ENCODE measurements at places on chromosomes 7 and 10.

- DNase-seq, result no peak
Measured at GRCh38 chr10:72173262-72173618, 42.6 kb upstream of the ANAPC16 start.

DNA sequence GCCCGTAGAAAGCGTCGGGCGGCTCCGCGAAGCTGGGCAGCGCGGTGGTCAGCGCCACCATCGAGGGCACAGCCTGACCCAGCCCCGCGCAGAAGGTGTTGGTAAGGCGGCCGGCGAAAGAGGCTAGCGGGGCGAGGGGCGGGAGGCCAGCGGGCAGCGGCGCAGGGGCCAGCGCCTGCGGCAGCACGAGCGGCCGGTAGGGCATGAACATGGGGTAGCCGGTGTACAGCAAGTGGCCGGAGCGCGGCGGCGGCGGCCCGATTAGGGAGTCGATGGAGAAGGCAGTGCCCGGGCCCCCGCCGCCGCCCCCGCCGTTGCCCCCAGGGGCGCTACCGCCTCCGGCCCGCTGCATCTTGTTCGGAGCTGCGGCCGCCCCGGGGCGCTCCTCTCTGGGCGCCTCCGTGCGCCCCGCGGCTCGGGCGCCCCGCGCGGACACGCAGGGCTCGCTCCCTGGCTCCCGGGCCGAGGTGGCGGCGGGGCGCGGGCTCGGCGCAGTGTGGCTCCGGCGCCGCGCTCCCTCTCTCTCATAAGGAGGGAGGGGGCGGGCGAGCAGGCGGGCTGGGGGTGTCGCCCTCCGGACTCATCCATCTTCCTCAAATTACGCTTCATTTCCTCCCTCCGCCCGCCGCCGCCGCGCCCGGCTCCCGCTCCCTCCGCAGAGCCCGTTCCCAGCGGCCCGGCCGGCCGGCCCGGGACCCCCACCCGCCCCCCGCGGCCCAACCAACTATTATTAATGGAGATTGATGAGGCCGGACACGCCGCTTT lies at the start of gene GBX1:
TSS of gene GBX1 (minus strand) at position 498 of the 765 bp plus-strand sequence. CDS start at position 352, 146 bp downstream.
- DNase-seq, result no peak

DNA sequence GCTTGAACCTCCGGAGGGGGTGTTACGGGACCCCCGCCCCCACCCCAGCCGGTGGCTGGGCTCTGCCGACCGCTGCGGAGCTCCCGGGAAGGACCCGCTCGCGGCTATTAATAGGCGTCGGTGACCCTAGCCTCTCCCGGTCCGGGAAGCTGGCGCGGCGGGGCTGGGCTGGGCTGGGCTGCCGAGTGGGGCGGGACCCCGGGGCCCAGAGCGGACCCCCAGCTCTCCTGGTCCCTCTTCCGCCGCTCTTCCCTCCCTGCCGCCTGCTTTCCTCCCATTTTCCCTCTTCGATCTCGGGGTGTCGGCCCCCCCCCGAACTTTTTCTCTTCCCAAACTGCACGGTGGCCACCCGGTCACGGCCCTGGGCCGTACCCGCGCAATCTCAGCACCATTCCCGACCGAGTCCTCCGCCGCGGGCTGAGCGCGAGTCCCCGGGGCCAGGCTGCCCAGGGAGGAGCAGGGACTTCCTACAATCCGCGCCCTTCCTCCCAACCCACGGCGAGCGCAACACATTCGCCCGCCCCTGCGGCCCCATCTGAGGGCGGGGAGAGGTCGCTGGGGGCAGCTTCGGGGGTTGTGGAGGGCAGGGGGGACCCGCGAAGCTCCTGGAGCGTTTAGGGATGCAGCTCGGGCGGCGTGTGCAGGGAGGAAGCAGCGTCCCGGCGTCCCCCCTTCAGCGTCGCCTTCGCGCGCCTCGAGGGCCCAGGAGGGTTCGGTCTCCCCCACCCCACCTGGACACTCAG lies 3.1 kb upstream of the ELFN1 start:
- peak; percentile 82 for DNase-seq

GRCh38 chr7:140061607-140061930 lies 1.2 kb downstream of the PARP12 start:
- no peak for DNase-seq

DNA sequence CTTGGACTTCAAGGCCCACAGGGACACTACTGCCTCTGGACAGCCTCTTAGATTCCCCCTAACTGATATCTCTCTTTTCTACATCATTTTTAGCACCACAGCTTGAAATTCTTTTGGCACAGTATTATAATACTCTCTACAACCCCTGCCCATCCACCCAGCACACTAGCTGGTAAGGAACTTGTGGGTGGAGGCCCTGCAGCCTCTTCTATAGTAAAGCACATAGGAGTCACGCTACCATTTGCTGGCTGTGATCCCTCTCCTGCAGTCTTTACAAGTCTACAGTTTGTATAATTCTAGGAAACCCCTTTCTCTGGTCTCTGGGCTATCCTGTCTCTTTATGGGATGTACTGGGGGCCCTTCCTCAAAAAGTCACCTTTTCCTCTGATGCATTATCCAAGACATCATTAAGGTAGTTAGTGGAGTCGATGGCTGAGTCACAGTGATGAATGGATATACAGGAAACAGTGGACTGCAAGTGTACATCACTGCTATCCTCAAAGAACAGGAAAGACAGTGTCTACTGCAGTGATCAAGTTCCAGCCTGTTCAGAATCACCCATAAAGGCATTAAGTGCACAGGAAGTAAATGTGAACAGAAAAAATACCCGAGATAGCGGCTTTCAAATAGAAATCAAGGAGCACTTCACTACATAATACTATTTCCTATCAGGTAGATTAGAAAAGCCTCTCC lies 54.4 kb downstream of the STK17A start:
- no peak for DNase-seq

- no peak for DNase-seq
Measured at GRCh38 chr7:4809666-4810065, 34.2 kb downstream of the AP5Z1 start.

DNA sequence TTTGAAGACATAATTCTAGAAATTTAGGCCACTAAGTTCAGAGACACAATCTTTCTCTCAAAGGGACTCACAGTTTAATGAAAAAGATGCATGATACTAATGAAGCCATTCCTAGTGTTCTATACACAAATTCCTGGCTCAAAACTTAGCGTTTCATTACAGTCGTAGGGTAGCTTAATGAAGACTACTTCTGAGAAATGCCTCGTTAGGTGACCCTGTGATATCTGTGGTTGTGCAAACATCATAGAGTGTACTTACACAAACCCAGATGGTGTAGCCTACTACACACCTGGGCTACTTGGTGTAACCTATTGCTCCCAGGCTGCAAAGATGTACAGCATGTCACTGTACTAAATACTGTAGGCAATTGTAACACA lies 488 bp upstream of the CHCHD3 start:
- DNase-seq, result no peak

GRCh38 chr10:32650246-32650655 lies 204.3 kb downstream of the CCDC7 start:
- no peak for DNase-seq

DNA sequence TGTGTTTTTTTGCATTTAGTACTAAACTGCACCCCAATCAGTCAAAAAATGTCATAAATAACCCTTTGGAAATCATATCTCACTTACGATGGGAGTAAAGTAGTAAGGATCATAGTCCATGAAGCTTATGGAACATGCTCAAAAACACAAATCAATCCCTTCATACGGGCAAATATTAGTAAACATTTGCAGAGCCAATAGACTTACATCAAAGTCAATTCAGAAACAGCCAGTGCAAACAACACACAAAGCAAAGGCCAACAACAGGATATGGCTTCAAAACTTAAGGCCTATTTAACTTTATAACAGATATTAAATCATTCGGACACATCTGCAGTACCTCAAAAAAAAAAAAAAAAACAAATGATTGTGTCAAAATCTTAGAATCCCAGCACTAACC lies 32.1 kb downstream of the SGCE start:
- DNase-seq, result no peak

- DNase-seq, result no peak
Measured at GRCh38 chr10:50421026-50421719, 169.9 kb upstream of the ASAH2 start.

- peak; percentile 89 for DNase-seq
Measured at GRCh38 chr7:101882595-101883564, 65.5 kb downstream of the CUX1 start.

GRCh38 chr10:63720072-63720537 lies 198.9 kb downstream of the REEP3 start:
- no peak for DNase-seq

DNA sequence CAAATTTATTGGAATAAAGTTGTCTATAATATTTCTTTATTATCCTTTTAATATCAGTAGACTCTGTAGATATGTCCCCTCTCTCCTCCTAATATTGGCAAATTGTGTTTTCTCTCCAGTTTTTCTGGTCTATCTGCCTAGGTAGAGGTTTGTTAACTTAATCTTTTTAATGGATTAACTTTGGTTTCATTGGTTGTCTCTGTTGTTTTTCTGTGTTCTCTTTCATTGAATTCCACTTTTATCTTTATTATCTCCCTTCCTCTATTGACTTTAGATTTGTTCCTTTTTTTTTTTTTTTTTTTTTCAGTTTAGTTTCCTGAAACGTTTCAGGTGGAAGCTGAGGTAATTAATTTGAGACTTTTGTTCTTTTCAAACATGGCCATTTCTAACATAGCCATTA lies 10.6 kb downstream of the PLEKHS1 start:
- DNase-seq, result no peak

DNA sequence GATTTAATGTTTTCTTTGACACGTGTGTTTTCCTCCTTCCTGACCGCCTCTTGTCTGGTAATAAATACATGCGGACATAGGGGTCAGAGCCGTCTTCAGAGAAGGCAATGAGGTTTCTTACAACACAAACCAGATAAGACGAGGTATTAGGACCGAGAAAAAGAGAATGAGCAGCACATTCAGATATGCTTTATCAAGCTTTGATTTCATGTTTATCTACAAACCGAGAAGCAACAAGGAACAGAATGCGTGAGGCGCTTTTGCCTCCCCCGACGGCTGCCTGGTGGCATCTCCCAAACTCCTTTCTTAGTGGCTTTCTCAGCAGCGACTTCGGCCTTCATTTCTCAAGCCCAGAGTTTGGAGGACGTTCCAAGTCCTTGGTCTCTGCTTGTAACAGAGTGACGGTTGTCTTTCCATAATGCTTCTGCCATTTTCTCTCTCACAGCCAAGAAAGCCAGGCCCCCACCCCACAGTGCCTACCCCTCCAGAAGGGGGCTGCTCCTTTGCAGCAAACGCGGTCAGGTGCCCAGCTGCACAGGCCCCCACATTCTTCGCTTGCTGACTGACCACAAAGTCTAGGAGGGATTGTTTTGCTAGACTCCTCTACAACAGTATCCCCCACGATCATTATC lies 32.6 kb upstream of the NCAPG2 start:
- DNase-seq, result peak; percentile 77

GRCh38 chr10:30959836-30960210 lies 71.8 kb downstream of the ZNF438 start:
- no peak for DNase-seq

DNA sequence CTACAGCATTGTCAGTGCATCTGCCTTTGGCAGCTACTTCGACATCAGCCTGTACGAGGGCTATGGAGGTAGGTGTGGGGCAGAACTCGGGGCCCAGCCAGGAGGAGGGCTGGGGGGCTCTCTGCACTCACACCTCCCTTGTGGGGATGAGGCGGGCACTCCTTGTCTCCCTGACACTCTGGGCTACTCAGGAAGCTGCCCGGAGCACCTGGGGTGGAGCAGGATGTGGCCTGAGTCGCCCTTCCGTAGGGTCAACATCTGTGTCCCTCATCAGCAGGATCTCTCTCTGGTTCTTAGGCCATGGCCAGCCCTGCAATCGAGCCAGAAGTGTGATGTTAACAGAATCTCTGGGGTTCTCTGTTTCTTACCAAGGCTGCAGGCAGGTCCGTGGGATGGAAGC lies 40.2 kb downstream of the C10orf105 start:
- no peak for DNase-seq

- DNase-seq, result no peak
Measured at GRCh38 chr10:88923520-88923919, 29.1 kb downstream of the ACTA2 start.

- DNase-seq, result no peak
Measured at GRCh38 chr7:106068538-106068961, 43.6 kb downstream of the SYPL1 start.

GRCh38 chr7:134220236-134220635 lies 93.1 kb downstream of the LRGUK start:
- no peak for DNase-seq

- DNase-seq, result no peak
Measured at GRCh38 chr7:141685285-141686023, 16.5 kb downstream of the DENND11 start.

GRCh38 chr7:5291301-5291700 lies 8.6 kb downstream of the SLC29A4 start:
- no peak for DNase-seq

- DNase-seq, result no peak
Measured at GRCh38 chr10:69010151-69010640, 21.6 kb downstream of the KIFBP start.

DNA sequence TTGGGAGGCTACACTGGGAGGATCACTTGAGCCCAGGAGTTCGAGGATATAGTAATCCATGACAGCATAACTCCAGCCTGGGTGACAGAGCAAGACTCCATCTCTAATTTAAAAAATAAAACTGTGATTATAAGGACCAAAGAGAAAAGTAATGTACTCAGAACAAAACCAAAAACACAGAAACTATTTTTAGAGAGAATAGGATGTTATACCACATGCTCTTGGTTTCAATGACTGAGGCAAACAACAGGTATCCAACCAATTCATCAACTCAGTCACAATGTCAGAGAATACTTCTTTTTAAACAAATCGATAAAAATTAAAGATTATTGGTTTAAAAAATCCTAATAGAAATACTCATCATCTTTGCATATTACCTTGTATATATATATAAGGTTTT lies 186.7 kb downstream of the TPK1 start:
- no peak for DNase-seq

- DNase-seq, result no peak
Measured at GRCh38 chr7:44914992-44915607, 29.8 kb upstream of the PURB start.

DNA sequence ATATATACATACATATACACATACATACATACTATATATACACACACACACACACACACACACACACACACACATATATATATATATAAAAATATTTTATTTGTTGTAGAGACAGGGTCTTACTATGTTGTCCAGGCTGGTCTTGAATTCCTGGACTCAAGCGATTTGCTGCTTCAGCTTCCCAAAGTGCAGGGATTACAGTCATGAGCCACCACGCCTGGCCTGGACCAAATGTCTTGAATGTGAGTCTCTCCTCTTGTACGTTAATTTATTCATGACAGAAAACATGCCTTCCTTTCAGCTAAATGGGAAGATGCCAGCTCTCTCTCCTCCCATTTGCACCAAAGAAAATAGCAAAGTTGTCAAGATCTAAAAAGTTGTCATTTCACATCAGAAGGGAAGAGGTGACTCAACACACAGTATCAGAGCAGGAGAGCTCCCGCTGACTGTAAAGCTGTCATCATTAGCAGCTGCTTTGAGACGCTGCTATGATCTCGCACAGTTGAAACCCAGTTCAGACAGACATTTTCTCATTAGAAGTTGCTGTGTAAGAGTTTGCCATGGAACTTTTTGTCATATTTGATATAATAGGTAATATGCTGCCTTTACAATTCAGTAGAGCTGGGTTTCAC lies 224.3 kb downstream of the SFMBT2 start:
- no peak for DNase-seq
